NCI-H1436 (cell line): ENCODE measurements at places on chromosomes 4 and X.

- DNase-seq, result no peak
These were observed 229.1 kb upstream of the FSTL5 start for GRCh38 chr4:162392946-162393345.

GRCh38 chrX:132025041-132025440, 1.9 kb downstream of the STK26 start:
- no peak for DNase-seq

DNA sequence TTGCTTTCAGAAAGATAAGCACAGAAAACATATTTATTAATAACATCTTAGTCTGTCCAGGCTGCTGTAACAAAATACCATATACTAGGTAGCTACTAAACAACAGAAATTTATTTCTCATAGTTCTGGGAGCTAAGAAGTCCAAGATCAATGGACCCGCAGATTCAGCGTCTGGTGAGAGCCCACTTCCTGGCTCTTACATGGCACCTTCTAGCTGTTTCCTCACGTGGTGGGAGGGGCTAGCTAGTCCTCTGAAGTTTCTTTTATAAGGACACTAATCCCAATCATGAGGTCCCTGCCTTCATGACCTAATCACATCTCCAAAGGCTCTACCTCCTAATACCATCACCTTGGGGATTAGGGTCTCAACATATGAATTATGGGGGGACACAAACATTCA, 57.2 kb upstream of the AFF2 start:
- DNase-seq, result no peak

GRCh38 chr4:101969965-101970364, 179.4 kb downstream of the BANK1 start:
- no peak for DNase-seq

GRCh38 chr4:57231781-57232180, 121.6 kb upstream of the IGFBP7 start:
- DNase-seq, result no peak

DNA sequence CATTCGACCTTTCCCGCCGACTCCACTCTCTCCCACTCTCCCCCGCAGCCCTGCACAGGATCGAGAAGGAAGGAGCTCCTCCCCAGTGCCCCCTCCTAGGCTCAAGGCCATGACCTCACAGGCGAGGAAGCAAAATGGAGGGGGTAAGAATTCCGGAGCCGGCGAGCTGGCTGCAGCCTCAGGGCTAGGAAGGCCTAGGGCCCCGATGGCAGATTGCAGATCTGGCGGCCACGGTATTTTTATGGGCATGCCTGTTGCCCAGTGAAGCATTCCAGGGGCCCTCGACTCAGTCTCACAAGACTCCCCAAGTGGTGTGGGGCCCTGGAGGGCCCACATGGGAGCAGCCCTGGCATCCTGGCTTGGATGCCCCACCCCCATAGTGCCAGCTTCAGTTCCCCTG, 942 bp upstream of the L1CAM start:
- no peak for DNase-seq

DNA sequence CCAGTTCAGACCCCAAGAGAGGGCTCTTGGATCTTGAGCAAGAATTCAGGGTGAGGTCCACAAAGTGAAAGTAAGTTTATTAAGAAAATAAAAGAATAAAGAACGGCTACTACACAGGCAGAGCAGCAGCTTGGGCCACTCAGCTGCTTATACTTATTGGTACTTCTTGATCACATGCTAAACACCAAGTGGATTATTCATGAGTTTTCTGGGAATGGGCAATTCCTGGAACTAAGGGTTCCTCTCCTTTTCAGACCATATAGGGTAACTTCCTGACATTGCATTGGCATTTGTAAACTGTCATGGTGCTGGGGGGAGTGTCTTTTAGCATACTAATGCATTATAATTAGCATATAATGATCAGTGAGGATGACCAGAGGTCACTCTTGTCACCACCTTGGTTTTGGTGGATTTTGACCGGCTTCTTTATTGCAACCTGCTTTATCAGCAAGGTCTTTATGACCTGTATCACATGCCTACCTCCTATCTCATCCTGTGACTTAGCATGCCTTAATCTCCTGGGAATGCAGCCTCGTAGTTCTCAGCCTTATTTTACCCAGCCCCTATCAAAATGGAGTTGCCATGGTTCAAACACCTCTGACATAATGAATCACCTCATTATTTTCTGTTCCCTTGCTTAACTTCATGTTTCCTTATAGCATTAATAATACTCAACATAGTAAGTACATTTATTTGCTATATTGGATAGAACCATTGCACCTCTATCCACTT, 476.3 kb downstream of the DTHD1 start:
- no peak for DNase-seq

DNA sequence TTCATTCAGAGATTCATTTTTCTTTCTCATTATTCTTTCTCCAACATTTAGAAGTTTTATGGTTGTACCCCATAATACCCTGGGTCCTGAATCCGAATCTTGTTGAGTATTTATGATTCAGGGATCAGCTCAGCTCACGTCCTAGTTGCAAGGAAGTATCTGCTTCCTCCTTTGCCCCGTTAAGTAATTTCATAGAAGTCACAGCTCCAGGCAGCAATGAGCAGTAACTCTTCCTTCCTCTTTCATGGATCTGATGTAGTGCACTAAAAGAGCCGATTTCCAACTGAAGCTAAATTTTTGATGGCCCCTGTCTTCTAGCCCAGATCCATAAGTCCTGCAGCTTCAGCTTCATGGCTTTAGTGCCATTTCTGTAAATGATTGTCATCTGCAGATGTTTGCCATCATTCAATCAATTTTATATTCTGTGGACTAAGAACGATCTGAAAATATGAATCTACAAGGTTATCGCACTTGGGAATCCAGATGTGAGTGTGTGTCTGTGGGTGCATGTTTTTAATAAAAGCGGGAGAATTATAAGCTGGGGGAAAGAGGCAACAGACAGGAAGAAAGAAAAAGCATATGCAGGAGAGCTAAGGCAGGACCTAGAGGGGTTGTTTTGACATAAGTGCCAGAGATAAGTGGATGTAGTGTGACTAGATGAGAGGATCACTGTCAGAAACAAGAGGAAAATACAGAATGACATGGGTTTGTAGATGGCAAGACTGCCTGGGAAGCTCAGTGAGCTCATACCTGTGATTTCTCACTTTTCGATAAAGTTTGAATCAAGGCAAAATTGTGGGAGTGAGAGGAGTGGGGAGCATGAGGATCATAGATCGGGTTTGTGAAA, 17.5 kb downstream of the VEGFD start:
- no peak for DNase-seq

DNA sequence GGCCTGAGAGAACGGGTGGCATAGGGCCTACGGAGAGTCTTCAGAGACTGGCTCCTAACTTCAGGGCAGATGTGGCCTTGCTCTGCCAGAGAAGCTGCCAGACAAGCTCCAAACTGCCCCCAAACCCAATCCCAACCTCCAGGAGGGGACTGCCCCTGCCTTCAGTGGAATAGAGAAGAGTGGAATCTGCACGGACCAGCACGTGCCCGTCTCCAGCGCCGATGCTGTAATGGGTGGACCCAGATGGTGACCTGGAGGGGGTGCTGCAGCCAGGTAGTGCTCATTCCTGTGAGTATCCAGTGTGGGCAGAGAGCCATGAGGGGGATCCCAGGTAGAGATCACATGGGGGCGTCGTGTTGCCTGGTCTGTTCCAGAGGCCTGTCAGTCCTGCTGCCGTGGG, 73.2 kb upstream of the NKX1-1 start:
- DNase-seq, result no peak

GRCh38 chr4:137531986-137532868, at the start of gene PCDH18:
PCDH18 (minus strand) TSS chr4:137532494; CDS start chr4:137532088, 406 bp downstream.
- DNase-seq, result peak; percentile 54
